Memory B cell (primary cell): ENCODE measurements at places on chromosomes 1 and 21.
A peak's percentile ranks its signal among the peaks of the same experiment; 100 is the strongest.

- peaks cover 7% of the 10 kb centered on the region for H3K36me3 ChIP-seq
- H3K4me3 ChIP-seq: peak overlapping the region; percentile 48
- peak; percentile 61 for DNase-seq
- peak overlapping the region; percentile 88 for H3K27ac ChIP-seq
These were observed 16.9 kb downstream of the ATG4C start for GRCh38 chr1:62800825-62801306.

DNA sequence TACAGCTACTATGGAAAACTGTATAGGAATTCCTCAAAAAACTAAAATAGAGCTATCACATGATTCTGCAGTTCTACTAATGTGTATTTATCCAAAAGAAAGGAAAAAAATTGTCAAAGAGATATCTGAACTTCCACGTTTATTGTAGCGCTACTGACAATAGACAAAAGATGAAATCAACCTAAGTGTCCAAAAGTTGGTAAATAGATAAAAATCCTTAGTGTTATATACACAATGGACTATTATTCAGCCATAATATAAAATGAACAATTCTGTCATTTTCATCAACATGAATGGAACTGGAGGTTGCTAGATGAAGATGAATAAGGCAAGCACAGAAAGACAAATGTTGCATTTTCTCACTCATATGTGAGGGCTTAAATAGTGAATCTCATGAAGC lies 1492.1 kb downstream of the MRPL39 start:
- no peak overlapping the region for H3K4me3 ChIP-seq
- H3K36me3 ChIP-seq: no peaks in the 10 kb centered on the region
- H3K4me1 ChIP-seq: no peaks in the 10 kb centered on the region
- no peak for DNase-seq
- no peak overlapping the region for H3K27ac ChIP-seq

GRCh38 chr21:38807441-38807871 lies 1.7 kb downstream of the ETS2 start:
- peaks cover 4% of the 10 kb centered on the region for H3K27me3 ChIP-seq
- DNase-seq: no peak
- no peak overlapping the region for H3K4me3 ChIP-seq
- peaks cover 10% of the 10 kb centered on the region for H3K4me1 ChIP-seq
- H3K36me3 ChIP-seq: no peaks in the 10 kb centered on the region
- no peak overlapping the region for H3K27ac ChIP-seq

DNA sequence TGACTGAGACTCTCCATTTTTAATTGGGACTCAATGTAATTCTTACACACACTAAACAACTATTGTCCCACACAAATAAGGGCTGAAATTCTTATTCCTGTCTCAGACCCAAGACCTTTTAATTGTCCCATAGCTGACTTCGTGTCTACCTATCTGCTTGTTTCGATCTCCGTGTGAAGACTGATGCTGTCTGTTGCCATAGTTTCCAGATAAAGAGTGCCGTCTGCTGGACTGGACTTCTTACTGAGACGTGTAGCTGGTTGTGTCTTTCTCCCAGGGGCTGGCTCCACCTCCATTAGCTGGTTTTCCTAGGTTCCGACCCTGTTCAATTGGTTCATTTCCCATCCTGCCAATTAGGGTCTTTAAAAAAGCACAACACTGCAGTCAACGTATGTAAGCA lies 235.3 kb upstream of the PLXNA2 start:
- peaks cover 4% of the 10 kb centered on the region for H3K27me3 ChIP-seq
- no peak overlapping the region for H3K4me3 ChIP-seq
- no peaks in the 10 kb centered on the region for H3K36me3 ChIP-seq
- H3K4me1 ChIP-seq: no peaks in the 10 kb centered on the region

GRCh38 chr21:41703857-41704501 lies 62.9 kb downstream of the RIPK4 start:
- peaks cover 2% of the 10 kb centered on the region for H3K36me3 ChIP-seq
- no peaks in the 10 kb centered on the region for H3K4me1 ChIP-seq
- no peak overlapping the region for H3K4me3 ChIP-seq

- H3K27me3 ChIP-seq: no peaks in the 10 kb centered on the region
- no peaks in the 10 kb centered on the region for H3K36me3 ChIP-seq
- H3K4me1 ChIP-seq: no peaks in the 10 kb centered on the region
- H3K27ac ChIP-seq: no peak overlapping the region
- no peak for DNase-seq
These were observed 44.3 kb upstream of the COL24A1 start for GRCh38 chr1:86200901-86201300.

GRCh38 chr1:46691997-46692790 lies 20.5 kb downstream of the TEX38 start:
- H3K4me3 ChIP-seq: no peak overlapping the region
- H3K27me3 ChIP-seq: no peaks in the 10 kb centered on the region
- H3K36me3 ChIP-seq: peaks cover 52% of the 10 kb centered on the region
- peak overlapping the region; percentile 31 for H3K27ac ChIP-seq
- no peak for DNase-seq

GRCh38 chr1:205335692-205336091 lies 14.1 kb upstream of the NUAK2 start:
- peak overlapping the region; percentile 2 for H3K27ac ChIP-seq
- peak; percentile 79 for DNase-seq
- no peaks in the 10 kb centered on the region for H3K36me3 ChIP-seq
- peaks cover 7% of the 10 kb centered on the region for H3K4me1 ChIP-seq

- no peak overlapping the region for H3K27ac ChIP-seq
- no peaks in the 10 kb centered on the region for H3K36me3 ChIP-seq
- H3K4me3 ChIP-seq: no peak overlapping the region
- H3K27me3 ChIP-seq: peaks cover 5% of the 10 kb centered on the region
These were observed 29.4 kb upstream of the ARHGEF10L start for GRCh38 chr1:17510138-17510537.

GRCh38 chr1:64692911-64693310 lies 52.0 kb upstream of the RAVER2 start:
- no peak overlapping the region for H3K4me3 ChIP-seq
- H3K27me3 ChIP-seq: peaks cover 7% of the 10 kb centered on the region
- no peaks in the 10 kb centered on the region for H3K4me1 ChIP-seq
- no peaks in the 10 kb centered on the region for H3K36me3 ChIP-seq

GRCh38 chr1:154460695-154461260 lies 41.2 kb upstream of the TDRD10 start:
- no peaks in the 10 kb centered on the region for H3K27me3 ChIP-seq
- peaks cover 2% of the 10 kb centered on the region for H3K36me3 ChIP-seq
- no peak overlapping the region for H3K27ac ChIP-seq
- H3K4me1 ChIP-seq: no peaks in the 10 kb centered on the region
- no peak for DNase-seq

DNA sequence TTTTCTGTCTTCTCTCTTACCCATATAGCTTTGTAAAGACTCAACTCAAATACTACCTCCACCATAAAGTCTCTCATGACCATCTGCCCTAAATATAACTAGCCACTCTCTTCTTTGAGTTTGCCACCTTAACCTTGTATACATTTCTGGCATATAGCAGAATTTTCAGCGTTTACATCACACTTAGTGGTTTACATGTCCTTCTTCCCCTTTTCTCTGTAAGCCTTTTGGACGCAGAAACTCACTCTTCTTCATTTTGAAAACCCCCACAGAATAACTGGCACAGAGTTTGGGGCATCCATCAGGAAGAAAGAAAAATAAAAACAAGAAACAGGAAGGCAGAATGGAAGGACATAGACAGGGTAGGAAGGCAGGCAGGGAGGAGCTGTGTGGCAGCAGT lies 131.8 kb upstream of the DUSP10 start:
- H3K27me3 ChIP-seq: no peaks in the 10 kb centered on the region
- peaks cover 5% of the 10 kb centered on the region for H3K4me1 ChIP-seq
- no peak for DNase-seq
- peak overlapping the region; percentile 3 for H3K27ac ChIP-seq
- H3K4me3 ChIP-seq: no peak overlapping the region

GRCh38 chr1:42146626-42147320 lies 6.4 kb upstream of the GUCA2B start:
- H3K27me3 ChIP-seq: peaks cover 14% of the 10 kb centered on the region
- no peaks in the 10 kb centered on the region for H3K4me1 ChIP-seq
- no peaks in the 10 kb centered on the region for H3K36me3 ChIP-seq
- H3K27ac ChIP-seq: no peak overlapping the region

DNA sequence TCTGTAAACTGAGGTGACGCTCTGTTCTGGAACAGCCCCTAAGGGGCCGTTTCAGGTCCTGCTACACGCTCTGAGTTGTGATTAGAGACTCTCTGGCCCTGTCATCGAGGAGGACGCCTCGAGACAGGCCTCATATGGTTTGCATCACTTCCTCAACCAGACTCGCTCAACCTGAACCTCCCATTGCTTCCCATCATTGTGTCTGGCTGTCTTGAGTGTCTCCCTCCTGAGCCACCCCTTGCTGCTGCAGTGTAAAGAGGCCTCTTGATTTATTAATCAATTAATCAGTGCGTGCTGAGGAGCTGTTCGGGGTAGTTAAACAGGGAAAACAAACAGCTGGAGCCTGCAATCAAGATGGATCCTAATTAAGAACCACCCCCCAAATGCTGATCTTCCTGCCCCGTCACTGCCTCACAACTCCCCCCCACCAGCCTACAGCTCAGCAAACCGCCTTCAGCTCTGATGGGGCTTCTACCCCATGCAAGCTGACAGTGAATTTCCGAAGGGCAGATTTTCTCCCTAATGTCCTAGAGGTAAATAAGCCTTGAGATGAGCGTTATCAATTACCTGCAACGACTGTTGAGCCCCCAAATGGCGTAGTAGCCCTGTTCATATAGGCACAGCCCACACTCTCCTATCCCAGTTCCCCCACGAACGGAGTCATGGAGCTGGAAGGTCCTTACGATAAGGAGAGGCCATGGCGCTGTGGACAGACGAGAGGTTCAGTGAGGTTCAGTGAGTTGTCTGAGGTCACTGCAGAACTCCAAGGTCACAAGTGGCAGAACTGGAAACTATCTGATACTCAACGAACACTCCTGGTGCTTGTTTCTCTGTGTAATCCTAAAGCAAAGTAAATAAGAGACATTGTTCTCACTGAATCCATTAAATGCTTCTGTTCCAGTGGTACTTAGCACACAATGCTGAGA lies 210.6 kb downstream of the KIF26B start:
- no peak for DNase-seq
- H3K27me3 ChIP-seq: peaks cover 2% of the 10 kb centered on the region
- no peak overlapping the region for H3K4me3 ChIP-seq
- H3K36me3 ChIP-seq: no peaks in the 10 kb centered on the region

- no peaks in the 10 kb centered on the region for H3K36me3 ChIP-seq
- H3K4me1 ChIP-seq: no peaks in the 10 kb centered on the region
- no peak for DNase-seq
- no peak overlapping the region for H3K4me3 ChIP-seq
These were observed 110.7 kb upstream of the ERRFI1 start for GRCh38 chr1:8136766-8137165.

DNA sequence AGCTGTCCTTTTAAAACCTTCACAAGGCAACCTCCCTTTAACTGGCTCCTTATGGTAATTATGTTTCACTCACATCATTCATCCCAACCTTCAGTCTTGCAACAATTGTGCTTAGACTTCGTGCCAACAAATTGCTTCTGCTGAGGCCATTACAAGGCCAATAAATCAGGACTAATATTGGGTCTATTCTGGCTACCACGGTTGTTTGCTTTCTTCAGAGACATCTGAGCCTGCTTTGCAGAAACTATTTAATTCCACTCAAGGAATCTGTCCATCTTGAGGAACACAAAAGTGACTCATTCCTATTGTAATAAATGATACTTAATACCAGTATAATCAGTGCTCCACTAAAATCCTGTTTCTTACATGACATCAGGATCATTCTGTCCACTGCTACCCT lies 2.6 kb upstream of the GSTM4 start:
- DNase-seq: no peak
- peaks cover 3% of the 10 kb centered on the region for H3K27me3 ChIP-seq
- no peak overlapping the region for H3K27ac ChIP-seq
- H3K4me1 ChIP-seq: peaks cover 6% of the 10 kb centered on the region
- H3K4me3 ChIP-seq: no peak overlapping the region

DNA sequence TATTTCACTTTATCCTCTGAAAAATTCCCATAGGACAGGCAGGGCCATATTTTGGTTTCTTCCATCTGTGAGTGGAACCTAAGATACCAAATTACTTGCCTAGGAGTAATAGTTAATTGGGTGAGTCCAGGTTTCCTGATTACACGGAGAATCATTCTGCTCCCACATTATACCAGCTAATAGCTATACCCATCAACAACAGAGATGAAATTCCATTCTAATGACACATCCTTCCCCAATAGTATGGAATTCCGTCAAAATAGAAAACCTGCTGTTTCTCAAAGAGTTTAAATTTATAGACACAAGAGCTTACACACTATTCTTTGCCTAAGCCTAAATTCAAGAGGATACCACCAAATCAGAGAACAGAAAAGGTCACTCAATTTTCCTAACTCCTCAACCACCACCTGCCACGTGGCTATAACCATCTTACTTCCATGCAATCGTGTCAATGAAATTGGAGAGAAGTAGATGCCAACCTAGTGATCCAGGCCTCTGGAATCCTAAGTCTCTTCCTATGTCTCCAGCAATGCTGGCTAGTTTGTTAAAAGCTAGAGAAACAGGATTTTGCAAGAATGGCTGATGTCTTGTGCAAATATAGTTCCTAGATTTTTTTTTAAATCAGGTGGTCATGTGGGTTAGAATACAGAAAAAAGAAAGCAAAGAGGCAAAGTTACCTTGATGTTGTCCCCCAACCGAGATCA lies 6.2 kb downstream of the PPT1 start:
- H3K36me3 ChIP-seq: peaks cover 26% of the 10 kb centered on the region
- no peak for DNase-seq
- no peaks in the 10 kb centered on the region for H3K27me3 ChIP-seq

DNA sequence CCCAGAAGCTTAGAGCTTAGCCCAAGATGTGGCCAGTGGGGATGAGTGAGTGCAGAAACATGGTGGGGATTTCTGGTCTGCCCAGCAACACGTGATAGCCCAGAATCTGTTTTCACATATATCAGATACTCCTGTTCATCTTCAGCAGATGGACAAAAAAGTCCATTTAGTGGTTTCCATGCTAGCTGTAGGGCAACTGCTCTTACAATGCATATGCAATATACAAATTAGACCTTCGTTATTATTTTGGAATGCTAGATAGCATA lies 96.9 kb upstream of the SGIP1 start:
- DNase-seq: no peak
- peaks cover 19% of the 10 kb centered on the region for H3K4me1 ChIP-seq
- H3K4me3 ChIP-seq: no peak overlapping the region
- H3K27me3 ChIP-seq: no peaks in the 10 kb centered on the region

- peaks cover 11% of the 10 kb centered on the region for H3K4me1 ChIP-seq
- H3K27ac ChIP-seq: no peak overlapping the region
- no peaks in the 10 kb centered on the region for H3K36me3 ChIP-seq
These were observed 2.0 kb downstream of the TEKT2 start for GRCh38 chr1:36085686-36086526.

GRCh38 chr1:197683895-197684553 lies 91.3 kb downstream of the DENND1B start:
- DNase-seq: no peak
- H3K36me3 ChIP-seq: peaks cover 21% of the 10 kb centered on the region
- no peaks in the 10 kb centered on the region for H3K27me3 ChIP-seq
- H3K27ac ChIP-seq: no peak overlapping the region

GRCh38 chr21:44574457-44575306 lies 1.2 kb downstream of the KRTAP10-4 start:
- H3K36me3 ChIP-seq: peaks cover 7% of the 10 kb centered on the region
- H3K4me3 ChIP-seq: no peak overlapping the region
- no peak for DNase-seq
- H3K27ac ChIP-seq: no peak overlapping the region

GRCh38 chr1:172778456-172779455 lies 119.9 kb downstream of the FASLG start:
- H3K27me3 ChIP-seq: no peaks in the 10 kb centered on the region
- peaks cover 17% of the 10 kb centered on the region for H3K4me1 ChIP-seq
- H3K27ac ChIP-seq: no peak overlapping the region
